Hematopoietic multipotent progenitor cell treated with erythropoietin and hydrocortisone succinate and interleukin-3 and kit ligand, for 8 days (in vitro differentiated cells): ENCODE measurements at places on chromosomes 5 and 9.

DNA sequence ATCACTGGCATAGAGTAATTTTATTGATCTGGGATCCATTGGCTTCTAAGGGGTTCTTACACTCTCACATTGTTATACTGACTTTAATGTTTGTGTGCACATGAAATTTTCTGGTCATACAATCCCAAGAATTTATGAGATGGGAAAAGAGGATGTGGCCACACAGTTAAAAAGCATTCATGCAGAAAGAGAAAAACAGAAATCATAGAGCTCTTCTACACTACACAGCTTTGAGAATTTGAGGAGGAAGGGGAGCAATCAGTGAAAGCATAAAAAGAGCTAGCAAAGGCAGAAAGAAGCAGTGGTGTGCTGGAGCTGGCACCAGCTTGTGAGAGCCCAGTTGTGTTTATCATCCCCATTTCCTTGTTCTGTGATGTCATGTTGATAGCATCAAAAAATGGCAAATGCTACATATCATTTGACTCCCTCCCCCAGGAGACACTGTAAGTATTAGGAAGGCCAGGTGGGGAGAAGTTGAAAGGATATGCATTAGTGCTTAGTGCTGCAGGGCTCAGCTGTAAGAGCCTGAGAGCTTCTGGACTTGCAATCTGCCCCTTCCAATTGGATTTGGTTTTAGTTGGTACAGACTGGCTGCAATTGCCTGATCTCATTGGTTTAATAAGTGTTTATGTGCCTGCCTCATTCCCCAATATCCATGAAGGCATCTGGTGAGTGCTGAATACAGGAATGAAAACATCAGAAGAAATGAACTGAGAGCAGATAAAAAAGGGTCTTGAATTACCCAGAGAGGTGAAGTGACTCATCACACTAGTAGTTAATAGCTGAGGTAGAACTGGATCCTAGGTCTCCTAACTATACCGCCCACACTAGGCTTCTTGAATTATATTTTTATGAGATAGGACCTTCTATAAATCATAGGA lies 30.9 kb downstream of the RHOBTB3 start:
- no peak for DNase-seq

- no peak for DNase-seq
These were observed 161.1 kb downstream of the EPB41L4A start for GRCh38 chr5:112257976-112258375.

DNA sequence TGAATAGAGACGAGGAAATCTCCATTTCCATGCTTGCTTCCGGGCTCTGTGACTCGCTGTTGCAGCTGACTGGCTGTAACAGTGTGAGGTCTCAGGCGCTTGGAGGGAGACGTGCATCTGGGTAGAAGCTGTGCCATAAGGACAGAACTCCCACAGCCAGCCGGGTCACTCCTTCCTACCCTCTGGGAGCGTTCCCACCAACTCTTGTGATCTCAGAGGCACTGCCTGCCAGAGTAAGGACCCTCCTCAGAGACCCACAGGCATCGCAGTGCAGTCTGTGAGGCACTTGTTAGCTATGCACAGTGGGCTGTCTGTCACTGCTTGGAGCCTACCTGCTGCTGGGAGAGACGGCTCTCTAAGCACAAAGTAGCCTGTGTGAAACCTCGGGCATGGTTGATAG lies 203.4 kb upstream of the SEMA6A start:
- no peak for DNase-seq

DNA sequence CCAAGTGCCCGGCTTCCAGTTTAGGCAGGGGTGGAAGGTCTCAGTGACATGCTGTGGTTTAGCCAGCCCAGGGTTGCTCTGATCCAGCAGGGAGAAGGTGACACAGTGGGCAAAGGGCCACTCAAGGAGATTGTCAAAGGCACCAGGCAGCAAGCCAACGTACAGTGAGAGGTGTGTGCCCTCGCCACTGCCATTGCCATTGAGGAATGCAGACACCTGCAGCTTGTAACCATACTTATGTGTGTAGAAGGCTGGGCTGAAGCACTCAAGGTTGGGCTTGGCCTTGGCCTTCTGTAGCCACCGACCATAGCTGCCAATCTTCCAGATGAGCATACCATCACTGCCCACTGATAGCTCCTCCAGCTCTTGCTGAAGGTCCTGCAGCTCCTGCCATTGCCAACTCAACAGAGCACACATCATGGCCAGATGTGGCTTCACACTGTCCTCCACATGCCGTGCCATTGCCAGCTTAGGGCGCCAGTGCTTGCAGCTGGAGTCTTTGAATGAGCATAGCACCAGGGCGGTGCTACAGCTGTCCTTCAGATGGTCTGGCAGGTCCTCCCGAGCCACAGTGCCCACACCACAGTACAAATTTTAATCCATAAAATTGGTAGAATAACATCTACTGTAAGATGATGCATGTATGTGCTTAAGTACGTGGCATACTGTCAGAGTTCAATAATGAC lies 59.7 kb upstream of the HMHB1 start:
- DNase-seq: no peak

DNA sequence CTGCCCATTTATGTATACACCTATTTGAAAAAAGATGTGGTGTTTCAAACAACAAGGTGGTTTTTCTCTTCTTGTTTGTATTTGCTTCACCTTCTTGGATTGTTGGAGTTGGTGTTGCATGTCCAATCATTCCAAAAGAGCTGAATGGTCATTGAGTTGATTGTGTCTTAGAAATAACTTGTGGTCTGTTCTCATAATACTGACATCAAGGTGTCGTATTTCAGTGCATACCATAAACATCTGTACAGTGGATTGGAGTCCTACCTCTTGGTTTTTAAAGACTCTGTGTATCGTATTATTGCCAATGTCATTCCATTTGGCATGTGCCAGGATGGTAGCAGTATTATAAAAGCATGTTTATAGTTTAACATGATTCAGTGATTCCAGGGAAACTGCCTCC lies 73.2 kb downstream of the TRIO start:
- DNase-seq: no peak

DNA sequence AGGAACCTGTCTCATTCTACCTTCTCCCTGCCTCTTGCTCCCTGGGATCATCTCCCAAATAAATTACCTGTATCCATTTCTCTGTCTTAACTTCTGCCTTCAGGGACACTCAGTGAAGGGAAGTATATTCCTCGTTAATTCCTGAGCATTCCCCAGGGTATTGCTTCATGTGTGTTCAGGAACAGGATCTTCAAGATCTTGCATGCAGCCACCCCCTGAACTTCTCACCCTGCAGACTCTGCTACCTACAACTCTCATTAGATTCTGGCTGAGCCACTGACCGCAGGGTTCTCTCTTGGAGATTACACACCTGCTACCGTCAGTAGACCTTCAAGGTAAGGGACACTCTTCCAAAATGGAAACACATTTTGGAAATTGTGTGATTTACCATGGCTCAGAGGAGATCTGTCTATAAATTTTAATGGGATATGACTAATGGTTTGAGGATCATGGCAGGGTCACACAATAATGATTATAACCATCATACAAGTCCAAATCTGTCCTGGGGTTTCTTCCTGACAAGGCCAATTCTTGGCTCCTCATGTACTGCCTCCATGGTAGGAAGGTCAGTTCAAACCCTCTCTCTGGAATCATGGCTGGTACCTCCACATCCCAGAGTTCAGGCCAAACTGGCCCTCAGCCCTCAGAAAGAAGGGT lies 38.9 kb upstream of the UGCG start:
- no peak for DNase-seq

DNA sequence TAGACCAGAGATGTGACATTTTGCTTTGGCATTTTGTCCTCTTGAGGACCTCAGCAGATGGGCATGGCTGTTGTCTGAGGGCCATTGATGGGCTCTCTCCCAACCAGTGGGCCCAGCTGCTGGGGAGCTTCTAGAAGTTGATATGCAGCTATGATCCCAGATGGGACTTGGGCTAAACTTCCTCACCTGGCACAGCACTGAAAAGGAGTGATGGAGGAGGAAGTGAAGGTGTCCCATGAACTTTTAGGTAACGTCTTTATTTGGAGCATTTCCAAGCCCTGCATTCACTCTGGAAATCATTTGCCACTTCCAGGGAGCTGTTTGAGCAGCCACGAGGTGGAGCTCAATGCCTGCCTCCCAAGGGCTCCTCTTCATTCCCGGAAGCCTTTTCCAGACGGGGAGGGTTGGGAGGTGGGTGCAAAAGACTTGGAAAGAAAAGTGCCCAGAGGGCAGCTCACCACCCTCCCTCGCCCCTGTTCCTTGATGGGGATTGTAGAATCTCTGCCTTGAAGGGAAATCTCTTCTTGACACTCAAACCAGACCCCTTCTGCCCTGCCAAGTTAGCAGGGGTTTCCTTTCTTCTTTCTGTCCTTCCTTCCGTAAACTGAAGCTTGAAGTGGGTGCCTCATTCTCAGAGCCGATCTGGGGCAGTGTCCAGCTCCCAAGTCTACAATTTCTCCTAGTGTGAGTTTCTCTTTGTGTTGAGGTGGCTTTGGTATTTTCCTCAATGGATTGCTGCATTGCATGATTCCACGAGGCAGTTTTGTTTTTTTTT lies 18.1 kb upstream of the NEUROG1 start:
- DNase-seq: no peak

- DNase-seq: no peak
These were observed 91.5 kb downstream of the TLE4 start for GRCh38 chr9:79663300-79663699.
